ENCODE measurements at places on chromosomes 12 and 14.

DNA sequence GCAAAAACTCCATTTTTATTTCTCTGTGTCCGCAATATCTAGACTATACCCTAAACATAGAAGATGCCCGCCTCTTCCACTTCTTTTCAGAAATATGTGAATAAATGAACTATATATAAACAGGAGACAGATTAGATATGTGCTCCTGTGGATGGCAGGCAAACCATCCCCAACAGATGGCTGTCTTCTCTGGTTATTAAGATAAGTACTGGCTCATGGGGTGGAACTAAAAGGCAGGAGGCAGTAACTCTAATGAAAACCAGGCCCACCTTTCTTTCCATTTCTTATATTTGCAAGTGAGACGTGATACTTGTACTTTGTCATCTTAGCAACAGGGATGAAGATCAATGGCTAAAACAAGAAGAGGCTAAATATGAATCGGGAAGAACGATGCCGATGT lies 20.2 kb downstream of the E2F7 start:
- no peak for DNase-seq

- DNase-seq = no peak
Measured at GRCh38 chr14:85744573-85744972, 214.6 kb downstream of the FLRT2 start.

- peak; percentile 83 for DNase-seq
Measured at GRCh38 chr12:113174461-113175384, 10.6 kb downstream of the DDX54 start.

DNA sequence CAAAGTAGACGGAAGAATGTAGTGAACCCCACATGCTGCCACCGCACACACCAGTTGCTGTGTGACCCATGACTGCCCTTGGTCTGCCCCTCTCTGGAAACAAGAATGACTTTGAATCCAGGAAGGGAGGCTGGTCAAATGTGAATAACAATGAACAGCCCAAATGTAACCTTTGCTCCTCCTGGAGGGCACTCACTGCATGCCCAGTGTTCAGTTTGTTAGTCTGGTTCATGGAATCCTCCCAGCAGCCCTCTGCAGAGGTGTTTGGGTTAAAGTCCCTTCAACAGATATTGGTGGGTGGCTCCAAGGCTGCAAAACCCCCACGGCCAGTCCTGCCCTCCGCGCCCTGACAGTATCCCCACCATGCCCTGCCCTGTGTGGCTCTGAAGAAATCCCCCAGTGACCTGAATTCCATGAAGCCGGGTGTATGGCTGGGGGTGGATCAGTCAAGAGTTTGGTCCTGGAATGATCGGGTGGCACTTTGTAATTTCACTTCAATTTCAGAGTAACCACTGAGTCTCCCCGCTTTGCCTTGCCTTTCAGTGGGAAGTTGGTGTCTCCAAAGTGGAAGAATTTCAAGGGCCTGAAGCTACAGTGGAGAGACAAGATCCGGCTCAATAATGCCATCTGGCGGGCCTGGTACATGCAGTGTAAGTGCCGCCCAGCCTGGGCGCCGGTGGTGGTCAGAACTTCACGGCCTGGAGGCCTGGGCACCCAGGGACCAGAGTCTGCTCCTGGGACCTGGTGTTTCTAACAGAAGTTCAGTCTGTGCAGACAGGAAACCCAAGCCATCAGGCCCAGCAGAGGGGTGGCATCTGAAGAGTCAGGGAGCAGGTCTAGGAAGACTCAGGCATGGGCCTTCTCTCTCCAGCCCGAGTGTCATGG lies 47.1 kb downstream of the IL31 start:
- DNase-seq = no peak

- no peak for DNase-seq
Measured at GRCh38 chr12:68837215-68837614, 29.2 kb downstream of the MDM2 start.

DNA sequence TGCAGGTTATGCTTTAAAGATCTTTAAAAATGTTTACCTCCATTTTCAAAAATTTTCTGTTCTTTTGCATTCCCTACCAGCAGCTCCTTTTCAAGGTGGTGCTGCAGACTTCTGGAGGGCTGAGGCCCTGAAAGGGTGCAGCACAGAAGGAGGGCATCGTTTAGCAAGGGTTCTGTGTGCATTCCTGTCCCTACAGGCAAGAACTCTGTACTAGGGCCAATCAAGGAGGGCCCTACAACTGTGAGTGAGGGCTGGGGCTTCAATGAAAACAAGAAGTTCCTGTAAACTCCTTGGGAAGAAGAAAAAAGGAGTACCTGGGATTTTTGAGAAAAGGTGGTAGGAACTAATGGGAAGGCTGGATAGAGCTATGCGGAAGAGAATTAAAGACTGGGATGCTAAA lies 50.7 kb upstream of the CSRP2 start:
- no peak for DNase-seq

- no peak for DNase-seq
Measured at GRCh38 chr12:32470936-32471470, 71.6 kb downstream of the FGD4 start.

DNA sequence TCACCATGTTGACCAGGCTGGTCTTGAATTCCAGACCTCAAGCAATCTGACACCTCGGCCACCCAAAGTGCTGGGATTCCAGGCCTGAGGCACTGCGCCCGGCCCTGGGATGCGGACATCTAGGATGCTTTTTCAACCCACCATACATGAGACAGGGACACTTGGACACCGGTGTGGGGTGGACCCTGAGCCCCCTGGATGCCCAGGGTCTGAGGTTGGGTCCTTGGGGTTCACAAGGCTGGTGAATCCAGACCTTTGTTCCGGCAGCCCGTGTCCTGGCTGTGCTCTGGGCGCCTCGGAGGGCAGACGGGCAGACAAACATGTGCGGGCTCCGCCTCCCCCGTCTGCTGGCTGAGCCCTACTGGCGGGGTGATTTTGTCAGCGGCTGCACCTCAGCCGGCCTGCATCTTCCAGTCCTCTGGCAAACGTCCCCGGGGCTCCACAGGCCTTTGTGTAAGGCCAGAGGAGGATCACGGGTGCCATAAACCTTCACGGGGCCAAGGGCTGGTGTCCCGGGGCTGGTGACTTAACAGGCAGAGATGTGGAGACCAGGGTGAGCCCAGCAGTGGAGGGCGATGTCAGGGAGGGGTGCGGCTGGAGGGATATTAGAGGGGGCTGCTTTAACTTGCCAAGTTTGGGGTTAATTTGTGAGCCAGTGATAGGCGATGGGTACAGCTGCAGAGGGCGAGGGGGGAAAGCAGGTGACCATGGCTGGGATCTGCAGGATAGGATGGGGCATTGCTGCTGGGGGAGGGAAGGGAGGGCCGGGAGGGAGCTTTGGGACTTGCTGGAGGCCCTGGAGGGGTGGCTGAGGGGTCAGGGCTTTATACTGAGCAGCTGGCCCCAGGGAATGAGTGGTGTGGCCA lies 5.8 kb downstream of the ASPG start:
- DNase-seq = no peak

GRCh38 chr14:71202881-71203280 lies 295.6 kb downstream of the PCNX1 start:
- no peak for DNase-seq

- no peak for DNase-seq
Measured at GRCh38 chr12:108215458-108215857, 86.4 kb downstream of the WSCD2 start.

GRCh38 chr12:89183985-89184435 lies 168.3 kb downstream of the DUSP6 start:
- no peak for DNase-seq

DNA sequence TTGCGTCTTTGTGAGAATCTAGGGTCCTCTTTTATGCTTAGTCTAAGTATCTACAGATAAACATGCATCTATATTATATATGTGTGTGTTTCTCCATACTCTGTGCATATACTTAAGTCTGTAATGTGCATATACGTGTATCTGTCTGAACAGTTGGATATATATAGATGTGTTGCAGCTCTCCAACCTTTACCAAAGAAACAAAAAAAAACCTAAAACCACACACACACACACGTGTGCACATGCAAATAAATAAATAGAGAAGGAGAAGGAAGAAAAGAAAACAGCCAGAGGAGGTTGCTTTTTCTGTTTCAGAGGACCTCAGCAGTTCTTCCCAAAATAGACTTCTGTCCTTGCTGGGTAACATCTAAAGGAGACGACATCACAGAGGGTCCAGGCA lies 244.9 kb downstream of the CACNA1C start:
- DNase-seq = no peak

GRCh38 chr14:101665478-101666078 lies 95.9 kb upstream of the PPP2R5C start:
- DNase-seq = peak; percentile 36

- no peak for DNase-seq
Measured at GRCh38 chr12:110780448-110780847, 37.8 kb upstream of the PPP1CC start.

GRCh38 chr14:104976198-104977007 lies 1.8 kb downstream of the AHNAK2 start:
- peak; percentile 85 for DNase-seq

GRCh38 chr14:30177781-30178180 lies 250.1 kb upstream of the PRKD1 start:
- DNase-seq = no peak

DNA sequence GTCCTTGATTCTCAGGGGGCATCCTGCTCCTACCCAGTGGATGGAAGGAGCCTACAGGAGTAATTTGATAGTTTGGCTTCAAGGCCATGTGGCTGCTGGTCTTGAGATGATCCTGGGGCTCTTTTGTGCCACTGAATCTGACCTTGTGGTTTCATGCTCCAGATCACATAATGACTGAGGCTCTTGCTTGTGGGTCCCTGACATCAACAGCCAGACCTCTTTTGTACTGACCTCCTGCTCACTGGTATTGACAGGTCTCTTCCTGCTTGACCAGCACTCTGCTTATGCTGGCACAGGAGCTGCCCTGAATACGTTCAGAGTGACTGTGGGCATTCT lies 23.2 kb upstream of the JPH4 start:
- no peak for DNase-seq

GRCh38 chr12:123760267-123760938 lies 1.7 kb upstream of the DNAH10 start:
- no peak for DNase-seq

GRCh38 chr14:58730792-58731464 lies 93.2 kb downstream of the DACT1 start:
- no peak for DNase-seq

- DNase-seq = peak; percentile 83
Measured at GRCh38 chr14:103292426-103293374, 41.3 kb upstream of the EIF5 start.

DNA sequence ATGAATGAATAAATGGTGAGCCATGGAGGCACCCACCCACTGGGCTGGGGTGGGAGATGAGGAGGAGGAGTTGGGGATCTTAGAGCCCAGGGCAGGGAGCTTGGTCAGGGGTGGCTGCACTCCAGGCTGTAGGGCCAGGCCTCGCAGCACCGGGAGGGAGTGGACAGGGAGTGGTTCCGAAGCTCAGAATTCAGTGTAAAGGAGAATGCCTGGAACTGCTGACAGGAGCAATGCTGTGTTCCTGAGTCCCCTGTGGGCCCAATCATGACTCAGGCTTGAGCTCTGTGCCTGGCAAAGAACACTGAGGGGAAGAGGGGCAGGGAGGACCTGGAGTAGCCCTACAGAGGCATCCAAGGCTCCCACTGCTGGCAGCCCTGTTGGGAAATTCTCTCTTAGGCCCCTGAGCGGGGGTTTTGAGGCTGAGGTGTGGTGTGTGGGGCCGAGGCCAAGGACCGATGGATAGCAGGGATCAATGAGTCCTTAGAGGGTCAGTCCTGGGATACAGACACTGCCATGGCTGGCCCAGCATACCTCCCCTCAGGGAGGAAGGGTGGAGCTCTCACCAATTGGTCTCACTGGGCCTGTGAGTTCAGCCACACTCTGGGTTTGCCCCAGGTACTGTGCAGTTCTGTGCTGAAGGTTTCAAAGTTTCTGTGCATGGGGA lies 9.5 kb upstream of the RABGGTA start:
- DNase-seq = no peak

- DNase-seq = no peak
Measured at GRCh38 chr14:21048638-21049037, 6.5 kb downstream of the RNASE7 start.

DNA sequence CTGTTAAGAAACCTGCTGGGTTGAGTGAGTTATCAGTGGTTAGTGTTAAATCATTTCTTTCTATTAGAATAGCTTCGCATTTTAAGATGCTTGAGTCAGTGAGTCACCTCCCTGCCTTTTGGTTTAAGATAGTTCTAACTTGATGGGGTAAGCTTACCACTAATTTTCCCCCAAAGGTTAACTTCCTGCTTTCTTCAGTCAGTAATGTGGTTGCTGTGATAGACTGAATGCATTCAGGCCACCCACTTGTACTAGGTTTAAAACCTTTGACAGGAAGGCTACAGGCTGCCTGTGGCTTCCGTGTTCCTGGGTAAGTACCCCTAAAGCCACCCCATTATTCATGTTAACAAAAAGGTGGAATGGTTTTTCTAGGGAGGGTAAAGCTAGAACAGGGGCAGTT lies 25.3 kb downstream of the CLEC2A start:
- no peak for DNase-seq
